ENCODE measurements at places on chromosomes 7 and 10. TPM values are rescaled to one million over a fixed set of nuclear protein-coding genes. Genes with fewer than 3 reads are reported as not detected.

Gene ARHGEF5
- total RNA-seq: 2.6 TPM

Gene CISD1
- 49.5 TPM for total RNA-seq

Gene STEAP1B
- not detected for total RNA-seq

Gene CALCR
- not detected for total RNA-seq

Gene FOXP2
- 83.7 TPM for total RNA-seq

Gene SEMA3D
- 1.8 TPM for total RNA-seq

Gene TAF3
- total RNA-seq: 7.4 TPM

Gene GJD4
- not detected for total RNA-seq

Gene PLXDC2
- 62.2 TPM for total RNA-seq

Gene GTPBP4
- 24.1 TPM for total RNA-seq

Gene UNCX
- total RNA-seq: not detected

Gene OR2A1
- total RNA-seq: 0.42 TPM

Gene FEZF1
- total RNA-seq: not detected

Gene SLC25A28
- total RNA-seq: 18.6 TPM

Gene GHRHR
- not detected for total RNA-seq

Gene SPDYE2B
- not detected for total RNA-seq

Gene CYP26A1
- not detected for total RNA-seq

Gene OR2A5
- not detected for total RNA-seq

Gene MKI67
- total RNA-seq: 1.9 TPM

Gene LIPF
- not detected for total RNA-seq

Gene SUGCT
- total RNA-seq: 17.3 TPM

Gene UBN2
- total RNA-seq: 11.7 TPM

Gene SH2B2
- 2.8 TPM for total RNA-seq

Gene PITX3
- total RNA-seq: not detected

Gene CCL24
- total RNA-seq: not detected

Gene AEBP1
- 202 TPM for total RNA-seq

Gene HTRA1
- total RNA-seq: 111 TPM

Gene GIMAP6
- 45.4 TPM for total RNA-seq

Gene A1CF
- 0.04 TPM for total RNA-seq

Gene SRRM3
- total RNA-seq: 2.4 TPM

Gene CYP26C1
- not detected for total RNA-seq

Gene VAX1
- not detected for total RNA-seq

Gene SORBS1
- 1,866 TPM for total RNA-seq

Gene TMEM139
- not detected for total RNA-seq

Gene WEE2
- not detected for total RNA-seq
